ENCODE measurements at places on chromosomes 12 and 14.
A peak's percentile ranks its signal among the peaks of the same experiment; 100 is the strongest.

GRCh38 chr12:2298556-2299200 is 245.9 kb downstream of the CACNA1C start:
- DNase-seq: no peak

DNA sequence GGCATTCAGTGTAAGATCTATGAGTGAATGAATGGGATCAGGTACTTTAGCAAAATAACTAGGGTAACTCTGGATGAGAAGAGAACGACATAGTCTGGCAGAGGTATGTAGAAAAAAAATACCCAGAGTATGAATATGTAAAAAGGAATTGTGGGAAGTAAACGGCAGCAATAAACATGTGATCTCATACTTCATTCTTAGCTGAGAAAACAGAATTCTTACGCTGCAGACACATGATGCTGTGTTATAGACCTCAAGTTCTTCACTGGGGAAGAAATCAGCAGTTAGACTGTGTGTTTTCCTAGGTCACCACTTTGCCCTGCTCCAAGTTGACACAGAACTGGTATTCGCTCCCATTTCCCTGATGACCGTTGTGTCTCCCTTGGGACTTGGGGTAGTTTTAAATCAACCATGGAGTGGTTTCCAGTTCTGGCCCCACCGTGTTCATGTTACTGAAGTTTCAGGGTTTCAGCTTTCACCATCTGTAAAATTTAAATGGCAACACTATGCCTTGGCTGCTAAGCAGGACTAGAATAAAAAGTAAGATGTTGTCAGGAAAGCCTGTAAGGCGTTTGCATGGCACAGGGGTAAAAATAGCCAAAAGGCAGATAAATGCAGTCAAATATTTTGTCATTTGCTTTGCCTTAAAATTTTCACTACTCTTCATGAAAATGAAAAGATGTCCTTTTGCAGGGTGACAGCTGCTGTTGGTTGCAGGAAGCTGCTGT is 223.7 kb downstream of the PELI2 start:
- peak; percentile 74 for DNase-seq

DNA sequence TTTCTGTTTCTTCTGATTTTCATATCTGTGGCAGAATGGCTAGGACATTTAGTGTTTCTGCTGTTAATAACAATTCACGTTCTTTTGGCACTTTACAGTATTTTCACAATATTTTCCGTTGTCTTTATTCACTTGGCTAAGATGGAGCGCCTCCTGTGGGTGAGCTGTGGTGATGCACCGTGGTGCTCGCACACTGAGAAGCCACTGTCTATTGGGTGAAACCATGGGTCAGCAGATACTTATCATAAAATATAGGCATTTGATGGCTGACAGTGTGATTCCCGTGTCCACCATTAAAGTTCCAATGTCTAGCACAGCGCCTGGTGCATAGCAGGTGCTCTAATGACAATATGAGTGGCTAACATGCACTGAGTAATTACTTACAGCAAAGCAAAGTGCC is 141.8 kb downstream of the VRK1 start:
- DNase-seq: no peak

GRCh38 chr12:110640275-110641025 is 26.5 kb downstream of the TCTN1 start:
- no peak for DNase-seq

DNA sequence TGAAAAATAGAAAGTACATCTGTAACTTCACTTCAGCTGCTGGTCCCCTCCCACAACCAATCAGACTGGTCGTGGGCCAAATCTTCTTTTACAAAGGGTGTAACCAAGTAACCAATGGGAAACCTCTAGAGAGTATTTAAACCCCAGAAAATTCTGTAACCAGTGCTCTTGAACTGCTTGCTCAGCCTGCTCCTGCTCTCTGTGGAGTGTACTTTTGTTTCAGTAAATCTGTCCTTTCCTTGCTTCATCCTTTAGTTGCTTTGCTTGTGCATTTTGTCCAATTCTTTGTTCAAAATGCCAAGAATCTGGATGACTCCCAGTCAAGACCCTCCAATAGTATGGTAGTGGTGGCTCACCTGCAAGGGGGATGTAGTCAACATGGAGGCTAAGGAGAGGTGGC is 489.1 kb downstream of the FUT8 start:
- DNase-seq: no peak

- no peak for DNase-seq
Measured at GRCh38 chr14:23066368-23066767, 9.0 kb upstream of the CDH24 start.

- peak; percentile 28 for DNase-seq
Measured at GRCh38 chr12:11014234-11014633, 8.2 kb downstream of the TAS2R19 start.

DNA sequence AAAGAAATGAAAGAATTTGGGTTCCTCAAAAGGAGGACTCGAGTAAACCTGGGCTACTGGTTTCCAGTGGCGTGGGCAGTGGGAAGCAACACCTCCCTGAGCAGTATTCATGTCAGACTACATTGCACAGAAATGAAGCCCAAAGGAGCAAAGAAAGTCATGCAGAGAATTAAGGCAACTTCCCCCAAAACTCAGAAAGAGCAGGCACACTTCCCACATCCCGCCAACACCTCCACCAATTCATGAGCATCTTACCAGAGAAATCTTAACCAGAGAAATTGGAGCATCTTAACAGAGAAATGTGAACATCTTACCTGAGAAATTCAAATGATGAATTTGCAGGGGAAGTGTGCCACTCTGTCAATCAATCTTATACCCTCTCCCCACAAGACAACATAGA is 36.7 kb downstream of the SLC8A3 start:
- no peak for DNase-seq

GRCh38 chr12:102756530-102756929 is 160.5 kb downstream of the PAH start:
- no peak for DNase-seq

GRCh38 chr12:8828257-8829124 is 6.1 kb downstream of the A2ML1 start:
- DNase-seq: no peak

All from iris pigment epithelial cell (primary cell).